Activated CD4-positive, alpha-beta T cell treated with anti-CD3 and anti-CD28 coated beads, Interleukin-2, amount 50 U/mL, for 16 hours (primary cell): ENCODE measurements at places on chromosomes 11 and 22.
A peak's percentile ranks its signal among the peaks of the same experiment; 100 is the strongest.

GRCh38 chr22:20787746-20788626, 14.1 kb downstream of the SERPIND1 start:
- no peak for DNase-seq

DNA sequence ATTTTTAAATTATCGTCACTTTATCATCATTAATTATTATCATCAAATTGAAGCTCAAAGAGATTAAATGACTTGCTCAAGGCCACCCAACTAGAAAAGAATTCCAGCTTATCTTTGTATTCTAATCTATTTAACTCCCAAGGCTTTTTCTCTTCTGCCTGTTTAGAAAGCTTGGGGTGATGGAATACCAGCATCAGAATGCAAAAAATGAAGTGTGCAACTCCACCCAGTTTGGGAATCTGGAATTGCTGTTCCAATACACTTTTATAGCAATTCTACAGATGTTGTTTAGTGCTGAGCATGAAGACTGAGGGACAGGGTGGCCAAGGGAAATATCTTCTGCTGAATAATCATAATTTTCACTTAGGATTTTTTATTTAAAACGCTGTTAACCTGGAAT, 97.2 kb upstream of the FIBIN start:
- no peak for DNase-seq

DNA sequence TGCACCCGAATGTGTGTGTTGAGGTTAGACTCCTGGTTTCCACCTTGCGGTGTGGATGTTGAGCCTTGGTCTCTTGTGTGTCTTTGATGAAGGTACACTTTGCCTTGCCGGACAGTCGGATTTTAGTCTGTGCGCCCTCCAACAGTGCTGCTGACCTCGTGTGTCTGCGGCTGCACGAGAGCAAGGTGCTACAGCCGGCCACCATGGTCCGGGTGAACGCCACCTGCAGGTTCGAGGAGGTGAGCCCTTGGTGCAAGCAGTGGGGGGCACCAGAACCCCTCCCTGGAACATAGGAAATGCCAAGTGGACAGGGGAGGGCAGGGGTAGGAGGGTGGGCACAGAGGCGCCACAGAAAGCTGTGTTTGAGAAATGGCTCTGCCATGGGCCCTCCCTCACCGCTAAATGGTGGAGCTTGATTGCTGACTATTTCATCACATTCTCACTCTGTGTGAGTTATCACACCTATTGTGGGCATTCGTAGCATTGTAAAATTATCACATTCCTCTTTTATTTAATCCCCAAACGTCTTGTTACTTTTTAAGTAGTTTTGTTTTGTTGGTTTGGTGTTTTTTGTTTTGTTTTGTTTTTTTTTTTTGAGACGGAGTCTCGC, 26.4 kb upstream of the PANX2 start:
- DNase-seq = no peak

- no peak for DNase-seq
These were observed 3.5 kb upstream of the SIPA1 start for GRCh38 chr11:65634440-65634839.

GRCh38 chr11:67484847-67485311, 2.1 kb downstream of the AIP start:
- DNase-seq = peak; percentile 90

DNA sequence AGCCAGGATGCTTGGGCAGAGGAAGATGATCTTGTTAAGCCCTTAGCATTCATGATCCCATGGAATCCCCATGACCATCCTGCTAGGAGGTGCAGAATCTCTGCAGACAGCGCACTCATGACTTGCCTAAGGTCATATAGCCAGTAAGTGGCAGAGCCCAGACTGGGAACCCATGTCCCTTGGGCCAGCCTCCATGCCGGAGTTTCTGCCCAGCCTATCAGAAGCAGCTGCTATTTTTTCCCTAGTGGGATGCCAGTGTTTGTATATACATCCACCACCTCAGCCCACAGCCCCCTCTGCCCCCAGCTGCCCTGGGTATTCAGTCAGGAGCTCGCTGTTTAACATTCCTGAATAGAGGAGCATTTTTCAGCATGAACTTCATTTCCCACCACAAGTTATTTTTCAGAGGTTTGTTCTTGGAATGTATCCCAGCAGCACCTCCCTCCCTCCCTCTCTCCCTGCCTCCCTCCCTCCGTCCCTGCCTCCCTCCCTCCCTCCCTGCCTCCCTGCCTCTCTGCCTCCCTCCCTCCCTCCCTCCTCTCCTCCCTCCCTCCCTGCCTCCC, 34.4 kb upstream of the SUSD2 start:
- no peak for DNase-seq
